Right ventricle myocardium superior (tissue), 1 donor: ENCODE measurements at places on chromosomes 13 and 19. TPM values are rescaled to one million over a fixed set of nuclear protein-coding genes. Genes with fewer than 3 reads are reported as not detected.
A peak's percentile ranks its signal among the peaks of the same experiment; 100 is the strongest.

The ZNF136 gene
- 4.2 TPM for total RNA-seq

The LRRC4B gene
- 1.0 TPM for total RNA-seq

The PGLYRP1 gene
- total RNA-seq: not detected

The AP1M2 gene
- total RNA-seq: not detected

The SHC2 gene
- total RNA-seq: 8.8 TPM

The TNNI3 gene
- total RNA-seq: 4,564 TPM

The B3GNT8 gene
- 12.5 TPM for total RNA-seq

The ZNF813 gene
- total RNA-seq: 0.75 TPM

- DNase-seq: no peak
Observed at GRCh38 chr13:50580684-50581305, 262.7 kb downstream of the DLEU7 start.

- DNase-seq: peak; percentile 88
Observed at GRCh38 chr13:36131222-36131930, at the start of gene DCLK1. DCLK1 (minus strand) TSS chr13:36131382.

GRCh38 chr13:20131057-20131832, 29.6 kb downstream of the GJA3 start:
- no peak for DNase-seq

DNA sequence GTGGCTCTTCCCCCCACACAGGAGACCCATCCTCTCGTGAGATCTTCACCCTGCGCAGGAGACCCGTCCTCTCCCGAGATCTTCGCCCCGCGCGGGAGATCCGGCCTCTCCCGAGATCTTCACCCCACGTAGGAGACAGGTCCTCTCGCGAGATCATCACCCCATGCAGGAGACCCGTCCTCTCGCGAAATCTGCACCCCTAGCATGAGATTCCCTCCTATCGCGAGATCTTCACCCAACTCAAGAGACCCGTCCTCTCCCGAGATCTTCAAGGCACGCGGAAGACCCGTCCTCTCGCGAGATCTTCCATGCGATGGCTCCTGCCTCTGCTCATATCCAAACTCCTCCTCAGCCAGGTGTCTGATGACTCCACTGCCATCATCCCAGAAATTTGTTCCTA, 24.3 kb downstream of the LAIR2 start:
- DNase-seq: no peak

- no peak for DNase-seq
Observed at GRCh38 chr19:52648336-52649016, 10.3 kb upstream of the ZNF83 start.

- peak; percentile 83 for DNase-seq
Observed at GRCh38 chr19:49497047-49497788, 984 bp downstream of the RPS11 start.

DNA sequence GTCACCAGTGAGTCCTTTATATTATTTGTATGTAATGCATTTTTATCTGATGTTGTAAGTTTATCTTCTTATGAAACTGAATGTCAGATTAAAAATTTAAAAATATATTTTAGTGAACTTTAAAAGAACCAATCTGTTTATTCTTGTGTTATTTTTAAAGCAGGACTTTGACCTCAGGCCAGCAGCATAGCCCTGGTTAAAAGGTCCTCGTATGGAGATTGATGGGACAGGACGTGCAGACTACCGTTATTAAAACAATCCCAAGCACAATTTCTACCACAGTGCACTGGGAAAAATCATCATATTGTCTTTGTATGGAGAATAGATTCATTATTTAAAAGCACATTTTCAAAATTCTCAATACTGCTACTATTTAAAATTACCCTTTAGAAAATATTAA, 573.8 kb upstream of the ARGLU1 start:
- DNase-seq: no peak

DNA sequence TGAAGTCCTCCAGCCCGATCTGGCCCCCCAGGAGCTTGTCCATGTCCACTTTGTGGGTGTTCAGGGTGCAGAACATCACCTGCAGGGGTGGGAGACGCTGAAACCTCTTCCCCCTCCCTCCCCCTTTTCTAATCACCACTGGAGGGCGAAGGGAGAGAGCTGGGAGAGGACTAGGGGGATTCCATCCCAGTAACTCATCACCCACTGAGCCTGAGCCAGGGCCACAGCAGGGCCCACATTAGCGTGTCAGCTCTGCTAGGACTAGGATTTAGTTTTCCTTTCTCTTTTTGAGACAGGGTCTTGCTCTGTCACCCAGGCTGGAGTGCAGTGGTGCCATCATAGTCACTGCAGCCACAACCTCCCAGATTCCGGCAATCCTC, 5.5 kb upstream of the PTGER1 start:
- no peak for DNase-seq

GRCh38 chr19:41706741-41707501, 1.5 kb upstream of the CEACAM5 start:
- DNase-seq: peak; percentile 52

GRCh38 chr19:5851302-5851701, at the start of gene FUT3:
FUT3 (minus strand) TSS chr19:5851449.
- DNase-seq: no peak

DNA sequence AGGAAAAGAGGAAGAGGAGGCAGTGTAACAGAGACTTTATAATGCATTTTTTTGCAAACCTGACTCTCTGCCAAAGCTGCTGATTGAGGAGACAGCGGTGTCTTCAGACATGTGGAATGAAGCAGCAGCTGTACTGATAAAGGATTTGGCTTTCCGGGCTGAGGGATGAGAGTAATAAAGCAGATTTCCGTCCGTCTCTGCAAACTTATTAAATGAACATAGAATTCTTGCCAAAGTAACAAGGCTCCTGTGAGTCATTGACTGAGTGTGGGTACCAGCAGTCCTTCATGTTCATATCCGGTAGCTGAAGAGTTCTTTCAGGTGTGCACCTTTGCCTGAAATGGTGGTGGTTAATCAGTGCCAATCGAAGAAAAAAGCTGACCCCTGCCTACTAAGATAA, 112.6 kb downstream of the LIG4 start:
- DNase-seq: no peak

GRCh38 chr13:110309661-110310524, 2.8 kb downstream of the COL4A2 start:
- DNase-seq: no peak

DNA sequence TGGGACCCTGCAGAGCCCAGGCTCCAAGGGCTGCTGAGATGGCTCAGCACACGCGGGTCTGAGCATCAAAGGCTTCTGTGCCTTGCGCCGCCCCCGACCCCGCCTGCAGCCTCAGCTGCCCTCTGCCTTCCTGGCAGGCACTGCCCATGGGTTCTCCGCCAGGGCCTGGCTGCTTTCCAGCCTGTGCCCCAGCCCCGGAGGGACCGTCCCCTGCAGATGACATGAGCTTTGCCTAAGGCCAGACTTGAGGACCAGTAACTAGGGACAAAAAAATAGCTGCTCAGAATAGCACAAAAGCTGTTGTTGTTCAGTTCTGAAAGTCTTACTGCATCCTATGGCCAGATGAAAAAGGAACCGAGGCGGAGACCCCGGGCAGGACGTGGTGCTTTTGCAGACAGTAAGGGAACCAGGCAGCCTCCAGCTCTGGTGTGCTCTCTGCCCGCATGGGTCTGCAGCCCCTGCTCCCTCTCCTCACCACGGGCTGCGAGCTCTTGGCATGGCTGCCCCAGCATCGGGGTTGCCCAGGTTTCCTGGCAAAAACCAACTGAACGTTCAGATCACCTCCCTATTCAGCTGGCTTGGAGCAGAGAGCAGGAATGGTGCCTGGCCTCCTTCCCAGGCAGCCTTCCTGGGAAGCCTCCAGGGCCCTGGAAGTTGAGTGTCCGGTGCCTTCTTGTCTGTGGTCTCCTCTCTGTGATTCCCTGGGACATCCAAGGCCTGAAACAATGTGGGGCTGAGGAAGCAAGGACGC, 12.5 kb upstream of the CFAP97D2 start:
- DNase-seq: peak; percentile 78

- no peak for DNase-seq
Observed at GRCh38 chr13:22009500-22009899, 338.6 kb downstream of the FGF9 start.

GRCh38 chr13:40483601-40484000, 182.8 kb downstream of the FOXO1 start:
- DNase-seq: peak; percentile 63

GRCh38 chr19:10776900-10777650, 58.9 kb downstream of the TMED1 start:
- no peak for DNase-seq

DNA sequence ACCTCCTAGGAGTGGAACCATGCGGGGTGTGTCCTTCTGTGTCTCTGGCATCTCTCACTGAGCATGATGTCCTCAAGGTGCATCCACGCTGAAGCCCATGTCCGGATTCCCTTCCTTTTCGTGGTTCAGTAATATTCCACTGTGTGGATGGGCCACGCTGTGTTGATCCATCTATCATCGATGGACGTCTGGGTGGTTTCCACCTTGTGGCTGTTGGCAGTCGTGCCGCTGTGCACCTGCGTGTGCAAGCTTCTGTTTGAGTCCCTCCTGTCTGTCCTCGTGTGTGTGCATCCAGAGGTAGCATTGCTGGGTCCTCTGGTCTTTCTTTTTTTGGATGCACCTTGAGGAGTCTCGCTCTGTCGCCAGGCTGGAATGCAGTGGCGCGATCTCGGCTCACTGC, 11.2 kb upstream of the GNA15 start:
- DNase-seq: no peak

DNA sequence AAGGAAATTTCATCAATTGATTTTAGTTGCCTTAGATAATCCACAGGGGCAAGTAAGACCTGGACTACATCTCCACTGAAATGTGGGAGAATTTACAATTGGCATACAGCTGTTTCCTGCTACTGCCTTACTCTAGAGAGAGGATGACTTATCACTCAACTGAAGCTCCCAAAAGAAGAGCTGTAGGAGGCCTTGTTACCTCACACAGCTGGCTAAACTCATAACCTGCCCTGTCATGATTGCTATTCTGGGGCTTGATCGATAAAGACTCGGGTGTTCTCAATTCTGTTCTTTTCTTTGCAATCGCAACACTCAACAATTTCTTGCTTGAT, 1396.4 kb downstream of the EFNB2 start:
- DNase-seq: no peak

DNA sequence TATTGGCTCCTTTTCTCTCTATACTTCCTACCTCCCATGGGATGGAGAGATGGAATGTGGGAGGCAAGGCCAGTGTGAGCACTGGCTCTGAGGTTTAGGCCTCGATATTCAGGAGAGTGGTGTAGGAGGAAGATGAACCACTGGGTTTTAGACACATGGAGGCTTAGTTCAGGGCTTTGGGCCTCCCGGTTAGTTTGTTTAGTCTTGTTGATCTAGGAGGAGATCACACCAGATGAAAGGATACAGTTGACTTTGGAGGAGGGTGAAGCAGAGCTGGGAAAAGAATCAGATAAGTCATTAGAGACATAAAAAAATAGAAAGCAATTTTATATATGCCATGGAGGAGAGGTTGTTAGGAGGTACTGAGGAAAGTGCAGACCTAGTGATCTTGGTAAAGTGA, 30.9 kb downstream of the RNASEH2B start:
- no peak for DNase-seq

DNA sequence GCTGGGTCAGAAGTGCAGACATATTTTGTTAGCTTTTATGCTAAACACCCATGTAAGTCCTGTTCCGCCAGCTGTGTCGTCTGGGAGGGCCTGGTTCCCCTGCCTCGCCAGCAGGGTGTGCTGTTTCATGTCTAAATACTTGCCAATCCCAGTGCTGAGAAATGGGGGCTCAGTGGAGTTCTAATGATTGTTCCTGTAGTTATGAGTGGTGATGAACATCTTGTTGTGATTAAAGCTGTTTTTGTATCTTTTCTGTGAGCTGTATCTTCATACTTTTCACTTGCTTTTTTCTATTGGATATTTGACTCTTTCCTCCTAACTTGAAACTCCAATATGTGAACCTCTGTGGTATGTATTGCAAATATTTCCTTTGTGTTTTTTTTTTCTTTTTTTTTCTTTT, 32.7 kb downstream of the KDM4B start:
- peak; percentile 50 for DNase-seq

DNA sequence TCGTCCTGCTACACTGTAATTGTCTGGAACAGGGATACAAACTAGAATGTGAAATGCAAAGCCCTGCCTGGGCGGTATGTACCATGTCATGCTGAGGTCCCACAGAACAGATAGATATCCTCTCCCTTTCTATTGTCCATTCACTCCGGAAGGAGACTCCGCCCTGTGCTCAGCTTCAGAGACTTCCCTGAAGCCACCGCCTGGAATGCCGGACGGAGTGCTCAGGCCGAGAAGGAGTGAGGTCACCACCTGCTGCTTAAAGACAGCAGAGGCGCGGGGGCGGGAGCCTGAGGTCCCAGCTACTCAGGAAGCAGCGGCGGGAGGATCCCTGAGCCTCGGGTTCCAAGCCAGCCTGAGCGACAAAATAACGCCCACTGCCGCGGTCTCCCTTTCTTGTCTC, 890 bp upstream of the ZNF611 start:
- peak; percentile 85 for DNase-seq

DNA sequence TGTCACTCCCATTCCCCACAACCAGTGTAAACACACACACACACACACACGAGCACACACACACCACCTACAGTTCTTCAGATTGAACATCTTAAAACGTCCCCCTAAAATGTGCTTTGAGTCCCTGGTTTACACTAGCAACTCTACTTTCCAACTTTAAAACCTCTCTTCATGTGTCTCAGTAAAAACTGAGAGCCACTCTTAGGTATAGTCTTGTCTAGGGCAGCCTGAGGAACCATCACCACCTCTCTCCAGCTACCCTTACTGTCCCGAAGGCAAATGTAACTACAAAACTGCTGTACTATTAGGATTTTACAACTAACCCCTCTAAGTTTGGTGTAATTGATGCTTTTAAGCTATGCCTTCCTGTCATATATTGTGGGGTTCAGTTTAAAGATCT, 1501.6 kb upstream of the MIR17HG start:
- no peak for DNase-seq

- DNase-seq: no peak
Observed at GRCh38 chr13:111666164-111666776, 345.8 kb downstream of the TEX29 start.

DNA sequence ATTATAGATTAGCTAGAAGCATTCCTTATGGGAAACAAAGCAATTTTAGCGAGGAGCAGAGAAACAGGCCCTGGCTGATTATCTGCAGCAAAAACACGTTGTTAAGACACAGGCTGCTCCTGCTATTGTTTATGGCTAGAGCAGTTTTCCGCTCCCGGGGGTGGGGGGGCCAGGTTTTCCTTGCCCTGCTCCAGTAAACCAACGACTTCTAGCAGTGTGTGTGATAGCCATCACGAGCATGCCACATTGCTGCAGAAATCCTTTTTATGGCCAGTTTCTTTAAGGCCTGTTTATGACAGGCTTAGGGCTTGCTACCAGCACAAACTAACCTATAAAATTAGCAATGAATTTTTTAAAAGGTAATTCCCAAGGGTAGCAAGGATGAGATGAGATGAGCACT, 18.4 kb upstream of the IL17D start:
- DNase-seq: no peak

GRCh38 chr13:94658926-94659597, 53.3 kb downstream of the SOX21 start:
- no peak for DNase-seq
